ENCODE measurements at places on chromosomes 6 and 20. TPM values are rescaled to one million over a fixed set of nuclear protein-coding genes. Genes with fewer than 3 reads are reported as not detected.

Gene SULF2
- total RNA-seq = 0.29 TPM

Gene DNAAF9
- total RNA-seq = 20.3 TPM

Gene MMP24
- 0.29 TPM for total RNA-seq

Gene OXT
- not detected for total RNA-seq

Gene POU5F1
- 0.33 TPM for total RNA-seq

Measured in smooth muscle cell of trachea (primary cell).